ENCODE measurements at places on chromosomes 4 and X.

DNA sequence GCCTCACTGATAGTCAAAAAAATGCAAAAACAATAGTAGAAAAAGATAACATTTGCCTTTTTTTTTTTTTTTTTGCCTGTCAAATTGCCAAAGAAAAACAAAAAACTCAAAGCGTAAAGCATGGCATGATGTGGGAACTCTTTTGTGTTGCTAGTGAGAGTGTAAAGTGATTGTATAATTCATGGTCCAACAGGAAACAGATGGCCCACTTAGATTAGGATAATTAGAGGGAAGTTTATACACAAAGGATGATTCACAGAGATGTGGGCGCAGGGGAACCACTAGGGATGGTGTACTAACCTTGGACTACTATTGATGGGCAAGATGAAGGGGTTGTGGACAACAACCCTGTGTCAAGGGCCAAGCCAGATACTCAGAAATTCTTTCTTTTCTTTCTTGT lies 16.4 kb downstream of the MCUB start:
- DNase-seq, result no peak

DNA sequence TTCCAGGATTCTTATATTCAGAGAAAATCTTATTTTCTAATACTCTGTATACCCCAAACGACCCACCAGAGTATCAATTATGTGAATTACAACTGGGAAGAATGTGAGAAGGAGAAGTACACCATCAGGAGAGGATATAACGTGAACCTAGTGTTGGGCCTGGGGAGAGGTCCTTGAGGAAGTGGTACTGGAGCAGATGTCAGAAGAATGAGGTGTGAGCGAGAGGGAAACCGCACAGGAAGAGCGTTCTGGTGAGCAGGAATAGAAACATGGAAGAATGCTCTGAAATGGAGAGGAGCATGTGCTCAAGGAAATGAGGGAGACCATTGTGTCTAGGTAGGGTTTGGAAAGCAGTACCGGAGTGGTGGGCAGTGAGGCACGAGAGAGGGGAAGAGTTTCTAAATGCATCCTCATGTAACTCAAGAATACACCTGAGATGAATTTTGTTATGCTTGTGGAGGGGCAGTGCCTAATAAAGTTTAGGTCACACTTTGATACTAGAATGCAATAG lies 151.6 kb downstream of the GRID2 start:
- DNase-seq, result no peak

GRCh38 chrX:39975101-39975925 lies 122.4 kb downstream of the BCOR start:
- DNase-seq, result no peak

- DNase-seq, result no peak
Observed at GRCh38 chr4:58760737-58761136, 1650.6 kb upstream of the IGFBP7 start.

GRCh38 chrX:16953606-16954211 lies 7.3 kb downstream of the REPS2 start:
- DNase-seq, result no peak
